Ammon's horn (tissue), 1 donor: ENCODE measurements at places on chromosomes 4 and X.

DNA sequence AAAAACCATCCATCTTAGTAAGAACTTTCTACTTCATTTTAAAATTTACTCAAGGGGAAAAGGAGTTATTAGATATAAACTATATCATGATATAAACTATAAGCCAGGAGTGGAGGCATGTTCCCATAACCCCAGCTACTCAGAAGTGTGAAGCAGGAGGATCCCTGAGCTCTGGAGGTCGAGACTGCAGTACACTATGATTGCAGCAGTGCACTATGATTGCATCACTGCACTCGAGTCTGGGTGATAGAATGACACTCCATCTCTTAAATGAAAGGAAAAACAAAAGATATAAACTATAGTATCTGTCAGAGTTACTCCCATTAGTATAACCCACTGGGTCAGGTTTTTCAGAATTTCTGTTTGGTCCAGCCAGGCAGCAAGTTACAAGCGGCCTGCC, 47.6 kb downstream of the RPS3A start:
- no peak for DNase-seq

- DNase-seq, result no peak
Measured at GRCh38 chrX:45524805-45525204, 324.1 kb upstream of the DIPK2B start.

- no peak for DNase-seq
Measured at GRCh38 chrX:107102980-107103379, 15.6 kb downstream of the RBM41 start.

GRCh38 chrX:21479695-21480270, 105.6 kb downstream of the CNKSR2 start:
- peak; percentile 45 for DNase-seq

- DNase-seq, result no peak
Measured at GRCh38 chrX:53255738-53256191, 25.6 kb downstream of the IQSEC2 start.

DNA sequence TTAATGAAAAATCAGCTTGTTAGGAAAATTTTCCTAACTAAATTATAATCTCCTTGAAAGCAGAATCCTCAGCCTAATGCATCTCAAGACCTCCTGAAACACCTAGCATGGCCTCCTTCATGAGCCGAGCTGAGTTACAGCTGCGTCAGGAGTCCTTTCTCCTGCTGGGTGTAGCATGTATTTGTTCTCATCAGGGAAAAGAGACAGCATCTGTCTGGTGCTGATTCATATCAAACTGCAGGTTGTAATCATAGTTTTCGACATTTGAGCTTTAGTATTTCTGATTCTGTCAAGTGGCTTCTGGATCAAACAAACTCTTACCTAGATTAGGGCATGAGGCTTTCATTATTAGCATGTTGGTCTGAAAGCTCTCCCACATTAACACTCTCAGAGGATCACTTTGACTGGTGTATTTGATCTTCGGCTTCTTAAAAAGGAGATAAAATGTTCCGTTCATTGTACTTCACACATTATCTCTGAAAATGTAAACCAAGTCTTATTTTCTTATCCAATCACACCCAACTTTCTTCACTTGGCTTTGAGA, 140.1 kb upstream of the FRG1 start:
- DNase-seq, result no peak

DNA sequence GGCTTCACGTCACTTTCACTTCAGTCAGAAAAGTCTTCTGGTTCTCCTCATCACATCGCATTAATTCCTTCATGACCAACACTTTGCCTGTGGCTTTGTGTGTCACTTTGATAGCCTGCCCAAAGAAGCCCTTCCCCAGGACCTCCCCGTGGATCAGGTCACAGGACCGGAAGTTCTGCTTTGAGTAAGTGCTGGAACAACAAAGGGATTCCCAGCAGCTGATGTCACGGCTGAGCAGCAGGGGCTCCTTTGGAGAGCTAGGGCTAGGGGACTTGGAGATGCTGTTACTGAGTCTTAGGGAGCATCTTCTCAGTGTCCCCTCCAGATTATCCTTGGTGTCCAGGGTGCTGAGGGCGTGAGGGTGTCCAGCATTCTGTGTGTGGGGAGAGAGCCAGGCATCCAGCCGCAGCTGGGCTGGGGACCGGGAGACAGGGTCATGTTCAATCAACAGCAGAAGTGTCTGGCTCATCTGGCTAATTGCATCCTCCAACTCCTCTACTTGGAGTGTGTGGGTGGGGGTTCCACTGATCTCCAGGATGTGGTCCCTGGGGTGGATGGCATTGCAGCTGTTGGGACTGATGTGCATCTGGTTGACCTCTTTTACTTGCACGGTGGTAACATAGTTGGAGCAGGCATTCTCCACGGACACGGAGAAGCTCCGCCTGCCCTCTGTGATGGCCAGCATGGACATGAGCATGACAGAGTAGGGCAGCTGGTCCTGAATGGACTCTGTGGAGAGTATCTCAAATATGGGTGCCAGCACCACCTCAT, 39.2 kb upstream of the ARHGAP6 start:
- no peak for DNase-seq

DNA sequence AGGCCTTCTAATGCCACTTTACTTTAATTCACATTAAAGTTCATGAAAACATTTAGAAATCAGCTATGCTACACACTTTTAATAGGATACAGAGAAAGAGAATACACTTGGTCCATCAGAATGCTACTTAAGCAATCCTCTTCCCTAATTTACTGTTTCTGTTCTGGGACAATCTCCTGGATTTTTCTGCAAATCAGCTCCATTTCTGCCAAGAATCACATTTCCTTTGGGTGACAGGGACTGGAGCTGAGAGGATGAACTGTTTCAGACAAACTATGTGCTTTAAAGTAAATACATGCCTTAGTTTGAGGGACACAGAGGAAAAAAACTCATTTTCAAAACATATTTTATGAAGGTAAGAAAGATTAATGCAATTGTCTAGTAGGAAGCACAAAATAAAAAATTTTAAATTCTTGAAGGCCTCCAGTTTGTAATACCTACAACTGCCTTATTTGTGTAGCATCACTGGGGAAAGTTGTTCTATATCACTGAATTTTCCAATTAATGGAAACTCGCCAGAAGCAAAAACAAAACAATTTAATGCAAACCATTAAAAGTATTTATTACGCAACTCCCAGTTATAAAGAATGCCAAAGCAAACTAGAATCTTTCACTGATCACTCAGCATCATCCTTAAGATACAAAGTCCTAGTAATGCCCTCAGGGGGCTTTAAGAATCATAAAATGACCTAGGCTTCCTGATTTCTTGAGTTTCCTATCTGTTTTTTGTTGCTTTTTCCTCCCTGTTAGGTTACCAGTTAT, 36.3 kb downstream of the BCLAF3 start:
- no peak for DNase-seq

DNA sequence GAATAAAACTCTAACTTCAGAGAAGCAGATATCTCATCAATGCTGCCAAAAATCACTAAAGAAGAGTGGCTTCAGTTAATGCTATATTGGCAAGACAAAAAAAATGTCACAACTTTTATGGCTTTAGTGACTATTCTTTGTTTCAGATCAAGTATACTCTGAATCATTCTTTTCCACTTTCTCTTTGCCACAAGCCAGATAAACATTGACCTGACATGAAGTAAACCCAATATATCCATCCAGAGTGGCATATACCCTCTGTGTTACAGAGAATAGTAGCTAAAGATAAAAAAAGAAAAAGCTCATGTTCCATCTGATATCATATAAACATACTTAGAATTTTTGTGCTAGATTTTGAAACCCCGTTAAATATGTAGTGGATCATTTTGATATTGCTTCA, 206.7 kb upstream of the CNKSR2 start:
- no peak for DNase-seq

DNA sequence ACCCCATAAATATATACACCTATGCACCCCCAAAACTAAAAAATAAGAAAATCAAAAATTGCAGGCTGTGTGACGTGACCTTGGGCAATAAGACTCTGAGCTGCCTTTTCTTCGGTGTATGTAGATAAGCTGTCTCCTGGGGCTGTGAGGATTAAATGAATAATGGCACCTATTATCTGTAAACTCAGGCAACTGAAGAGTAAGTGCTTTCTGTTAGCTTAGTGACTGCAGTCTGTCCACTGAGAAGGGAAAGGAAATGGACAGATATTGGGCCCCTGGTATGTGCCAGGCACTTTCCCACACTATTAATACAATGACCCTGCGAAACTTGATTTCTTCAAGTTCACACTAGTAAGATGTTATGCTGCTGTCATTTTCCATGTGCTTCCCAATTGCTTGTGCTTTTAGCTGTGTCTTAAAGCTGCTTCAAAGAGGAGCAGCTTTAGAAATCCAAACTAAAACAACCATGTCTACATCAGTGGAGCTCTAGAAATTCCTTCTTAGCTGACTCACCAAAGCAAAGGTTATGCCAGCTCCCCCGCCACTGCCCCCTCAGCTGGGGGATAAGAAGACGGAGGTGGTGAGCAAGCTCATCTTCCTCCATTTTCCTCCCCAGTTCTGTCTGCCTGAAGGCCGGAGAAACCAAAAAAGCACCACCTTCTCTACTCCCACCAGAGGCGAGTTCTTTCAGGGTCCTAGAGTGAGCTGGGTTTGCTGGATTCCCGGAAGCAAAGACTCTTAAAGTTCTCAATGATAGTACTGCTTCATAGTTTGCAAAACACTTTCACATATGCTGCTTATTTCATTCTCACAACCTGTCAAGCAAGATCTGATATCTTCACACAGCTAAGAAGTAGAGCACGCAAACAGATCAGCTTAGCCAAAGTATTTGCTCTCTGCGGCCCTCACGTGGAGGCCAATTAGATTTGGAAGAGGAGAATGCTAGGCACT, 8.8 kb upstream of the DGAT2L6 start:
- DNase-seq, result peak; percentile 30

- DNase-seq, result no peak
Measured at GRCh38 chrX:16603822-16604221, 46.1 kb upstream of the S100G start.

DNA sequence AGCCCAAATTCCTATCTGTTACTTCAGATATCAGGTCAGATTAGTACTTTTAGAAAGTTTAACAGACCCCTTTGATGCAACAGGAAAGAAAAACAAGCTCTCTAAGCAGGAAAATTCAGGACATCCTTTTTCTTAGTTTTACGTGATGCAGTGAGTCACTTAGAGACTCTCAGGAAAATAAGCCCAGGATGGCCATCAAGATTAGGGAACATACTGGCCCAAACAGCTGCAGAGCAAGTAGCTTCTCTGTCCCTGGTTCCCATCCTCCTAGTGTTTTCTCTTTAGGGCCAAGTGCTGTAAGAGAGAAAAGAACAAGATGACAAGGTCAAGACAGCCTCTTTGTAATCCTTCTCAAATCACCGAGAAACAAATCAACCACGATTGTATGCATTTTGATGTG, 219.1 kb downstream of the ZNF674 start:
- no peak for DNase-seq

DNA sequence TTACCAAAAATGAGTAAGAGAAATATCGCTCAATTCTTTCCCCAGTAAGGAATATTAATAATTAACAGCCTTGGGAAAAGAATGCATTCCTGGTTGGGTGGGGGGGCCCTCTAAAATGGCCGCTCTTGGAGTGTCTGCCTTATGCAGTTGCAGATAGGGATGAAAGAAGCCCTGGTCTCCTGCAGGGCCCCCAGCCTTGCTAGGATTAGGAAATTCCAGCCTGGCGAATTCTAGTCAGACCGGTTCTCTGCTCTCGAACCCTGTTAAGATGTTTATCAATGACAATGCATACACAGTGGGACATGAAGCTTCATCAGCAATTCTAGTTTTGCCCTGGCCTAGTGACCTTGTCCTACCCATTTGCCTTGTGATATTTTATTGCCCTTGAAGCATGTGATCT, 1047.7 kb upstream of the GRID2 start:
- DNase-seq, result no peak

- no peak for DNase-seq
Measured at GRCh38 chrX:82945332-82945731, 562.8 kb upstream of the POU3F4 start.

GRCh38 chr4:169024762-169025161, 14.7 kb upstream of the CBR4 start:
- DNase-seq, result peak; percentile 76

- DNase-seq, result no peak
Measured at GRCh38 chr4:41205130-41205529, 9.2 kb downstream of the APBB2 start.

- no peak for DNase-seq
Measured at GRCh38 chr4:102787096-102787881, 26.5 kb upstream of the MANBA start.

- no peak for DNase-seq
Measured at GRCh38 chr4:145170223-145170622, 10.2 kb downstream of the OTUD4 start.

DNA sequence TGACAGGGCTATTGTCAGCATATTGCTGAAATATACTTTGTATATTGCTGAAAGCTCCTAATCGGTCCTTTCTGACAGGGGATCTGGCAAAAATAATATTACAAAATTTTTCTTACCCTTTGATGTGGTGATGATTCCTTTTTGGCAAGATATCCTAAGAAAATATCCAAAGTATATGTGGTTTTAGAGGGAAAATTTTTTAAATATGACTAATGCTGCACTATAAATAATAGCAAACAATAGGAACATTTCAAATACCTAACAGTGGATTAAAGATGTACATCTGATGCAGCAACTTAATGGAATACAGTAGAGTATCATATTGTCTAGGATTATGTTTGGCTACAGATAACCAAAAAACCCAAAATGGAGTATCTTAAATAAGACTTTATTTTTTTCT, 49.6 kb downstream of the RRAGB start:
- DNase-seq, result no peak

GRCh38 chr4:86965019-86965976, 30.5 kb downstream of the AFF1 start:
- no peak for DNase-seq

- no peak for DNase-seq
Measured at GRCh38 chr4:82230306-82230705, 143.5 kb downstream of the HNRNPD start.

DNA sequence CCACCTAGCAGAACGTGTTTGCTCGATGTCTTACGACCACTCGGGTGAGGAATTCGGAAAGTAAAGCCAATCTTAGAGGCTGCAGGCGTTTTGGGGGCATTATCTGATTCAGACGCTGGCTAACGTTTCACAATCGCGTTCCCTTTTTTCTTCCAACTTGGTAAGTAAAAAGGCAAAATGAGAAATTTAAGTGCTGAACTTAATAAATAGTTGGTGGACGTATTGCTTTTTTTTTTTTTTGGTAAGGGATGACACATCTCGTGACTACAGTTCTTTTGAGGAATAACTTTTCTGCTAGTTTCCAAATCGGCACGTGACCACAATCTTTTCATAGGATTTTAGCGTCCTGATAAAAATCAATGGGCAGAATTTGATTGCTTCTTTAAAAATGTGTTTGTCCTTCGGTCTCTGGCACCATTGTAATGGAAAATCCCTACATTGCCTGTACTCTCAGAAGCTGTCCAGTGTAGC, 848 bp downstream of the RAB9A start:
- DNase-seq, result no peak

- no peak for DNase-seq
Measured at GRCh38 chr4:8914461-8915171, 43.0 kb upstream of the HMX1 start.

- no peak for DNase-seq
Measured at GRCh38 chr4:156705311-156705710, 266.3 kb downstream of the PDGFC start.

DNA sequence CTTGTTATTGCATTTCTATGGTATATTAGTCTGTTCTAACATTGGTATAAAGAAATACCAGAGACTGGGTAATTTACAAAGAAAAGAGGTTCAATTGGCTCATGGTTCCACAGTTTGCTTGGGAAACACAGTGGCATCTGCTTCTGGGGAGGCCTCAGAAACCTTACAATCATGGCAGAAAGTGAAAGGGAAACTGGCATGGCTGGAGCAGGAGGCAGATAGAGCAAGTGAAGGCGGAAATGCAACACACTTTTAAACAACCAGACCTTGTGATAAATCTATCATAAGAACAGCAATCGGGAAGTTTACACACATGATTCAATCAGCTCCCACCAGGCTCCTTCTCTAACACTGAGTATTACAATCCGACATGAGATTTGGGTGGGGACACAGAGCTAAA, 346.6 kb upstream of the GNPDA2 start:
- DNase-seq, result no peak
